ENCODE measurements at places on chromosomes 11 and 22. TPM values are rescaled to one million over a fixed set of nuclear protein-coding genes. Genes with fewer than 3 reads are reported as not detected.

MED17 gene
- total RNA-seq: 23.4 TPM

OR2AG2 gene
- 0.09 TPM for total RNA-seq

ARHGAP20 gene
- total RNA-seq: 20.0 TPM

ARHGEF17 gene
- 30.3 TPM for total RNA-seq

P2RX6 gene
- total RNA-seq: 5.9 TPM

ANO9 gene
- not detected for total RNA-seq

MOGAT2 gene
- total RNA-seq: not detected

MS4A15 gene
- total RNA-seq: not detected

ART1 gene
- not detected for total RNA-seq

TMA7B gene
- not detected for total RNA-seq

NDUFA6 gene
- total RNA-seq: 66.8 TPM

TMEM9B gene
- 57.8 TPM for total RNA-seq

H19 gene
- 1,460 TPM for total RNA-seq

KRTAP5-7 gene
- 0.33 TPM for total RNA-seq

TMEM86A gene
- total RNA-seq: 0.27 TPM

KCNJ1 gene
- total RNA-seq: 0.25 TPM

PRR33 gene
- total RNA-seq: not detected

APOBEC3B gene
- 0.90 TPM for total RNA-seq

IL18BP gene
- 1.1 TPM for total RNA-seq

UBE2L3 gene
- total RNA-seq: 39.0 TPM

PATL1 gene
- total RNA-seq: 19.1 TPM

CCDC86 gene
- total RNA-seq: 12.0 TPM

HTATIP2 gene
- 27.9 TPM for total RNA-seq

RBMXL2 gene
- not detected for total RNA-seq

CFAP300 gene
- total RNA-seq: 12.7 TPM

CD3D gene
- not detected for total RNA-seq

Data from fibroblast of the aortic adventitia (primary cell).